ENCODE measurements at places on chromosomes 2 and 18. TPM values are rescaled to one million over a fixed set of nuclear protein-coding genes. Genes with fewer than 3 reads are reported as not detected.

ASTL gene
- not detected for polyA plus RNA-seq

SLC4A3 gene
- 3.3 TPM for polyA plus RNA-seq

ST3GAL5 gene
- polyA plus RNA-seq, result 26.8 TPM

GCG gene
- 0.27 TPM for polyA plus RNA-seq

RAB6C gene
- polyA plus RNA-seq, result not detected

HOXD10 gene
- polyA plus RNA-seq, result not detected

GPR17 gene
- polyA plus RNA-seq, result not detected
